Activated gamma-delta T cell treated with anti-CD3 and anti-CD28 coated beads, Interleukin-2, amount 50 U/mL, for 16 hours (primary cell): ENCODE measurements at places on chromosomes 2 and 18.

GRCh38 chr2:88161446-88162244 lies 8.5 kb upstream of the THNSL2 start:
- DNase-seq, result no peak

DNA sequence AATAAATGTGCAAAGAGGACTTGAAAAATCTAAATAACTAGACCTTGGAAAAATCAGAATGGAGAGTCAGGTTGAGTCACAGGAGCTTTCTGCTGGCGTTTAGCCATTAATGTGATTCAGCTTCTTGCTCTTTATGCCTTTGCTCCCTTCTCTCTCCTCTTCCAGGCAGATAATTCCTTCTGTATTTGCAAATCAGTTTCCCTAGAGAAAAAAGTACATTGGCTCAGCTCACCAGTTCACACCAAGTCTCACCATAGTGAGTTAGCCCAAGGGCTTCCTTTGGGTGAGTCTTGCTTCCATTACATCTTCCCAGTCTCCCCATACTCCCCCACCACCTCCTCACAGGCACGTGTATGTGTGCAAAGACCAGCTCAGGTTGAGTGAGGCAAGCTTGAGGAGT lies 73.6 kb downstream of the CYBRD1 start:
- DNase-seq, result no peak

DNA sequence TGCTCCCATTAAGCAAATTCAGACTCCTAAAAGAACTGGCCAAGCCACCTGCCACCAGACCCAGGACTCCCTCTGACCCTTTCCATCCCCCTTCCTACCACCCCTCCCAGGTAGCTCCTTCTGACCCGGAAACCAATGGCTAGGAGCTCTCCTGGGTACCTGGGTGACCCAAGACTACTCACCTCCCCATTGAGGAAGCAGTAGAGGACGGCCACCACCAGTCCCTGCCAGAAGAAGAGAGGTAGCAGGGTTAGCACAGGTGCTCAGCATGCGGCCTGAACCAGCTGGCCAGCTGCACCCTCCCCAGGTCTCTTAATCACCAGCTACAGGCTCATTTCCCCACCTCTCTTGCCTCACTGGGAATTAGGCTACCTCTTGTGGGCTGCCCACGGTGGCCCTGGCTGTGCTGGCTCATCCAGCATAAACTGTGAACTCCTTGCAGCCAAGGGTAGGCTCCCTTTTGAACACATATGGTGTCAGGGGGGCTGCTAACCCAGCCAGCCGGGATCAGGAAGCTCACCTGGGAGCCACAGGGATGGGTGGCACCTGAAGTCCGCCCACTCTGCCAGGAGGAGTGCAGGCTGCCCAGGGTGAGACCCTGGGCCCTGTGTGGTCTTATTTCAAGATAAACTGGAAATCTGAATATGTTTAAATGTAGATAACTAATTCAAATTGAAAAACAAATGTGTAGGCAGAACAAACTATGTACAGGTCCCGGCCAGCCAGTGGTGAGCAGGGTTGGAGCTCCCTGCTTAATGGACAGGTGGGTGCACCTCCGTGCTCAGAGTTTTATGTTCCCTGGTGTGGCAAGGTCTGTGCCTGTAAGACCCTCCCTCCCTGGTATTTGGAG lies 9.9 kb downstream of the TMEM37 start:
- DNase-seq, result no peak

DNA sequence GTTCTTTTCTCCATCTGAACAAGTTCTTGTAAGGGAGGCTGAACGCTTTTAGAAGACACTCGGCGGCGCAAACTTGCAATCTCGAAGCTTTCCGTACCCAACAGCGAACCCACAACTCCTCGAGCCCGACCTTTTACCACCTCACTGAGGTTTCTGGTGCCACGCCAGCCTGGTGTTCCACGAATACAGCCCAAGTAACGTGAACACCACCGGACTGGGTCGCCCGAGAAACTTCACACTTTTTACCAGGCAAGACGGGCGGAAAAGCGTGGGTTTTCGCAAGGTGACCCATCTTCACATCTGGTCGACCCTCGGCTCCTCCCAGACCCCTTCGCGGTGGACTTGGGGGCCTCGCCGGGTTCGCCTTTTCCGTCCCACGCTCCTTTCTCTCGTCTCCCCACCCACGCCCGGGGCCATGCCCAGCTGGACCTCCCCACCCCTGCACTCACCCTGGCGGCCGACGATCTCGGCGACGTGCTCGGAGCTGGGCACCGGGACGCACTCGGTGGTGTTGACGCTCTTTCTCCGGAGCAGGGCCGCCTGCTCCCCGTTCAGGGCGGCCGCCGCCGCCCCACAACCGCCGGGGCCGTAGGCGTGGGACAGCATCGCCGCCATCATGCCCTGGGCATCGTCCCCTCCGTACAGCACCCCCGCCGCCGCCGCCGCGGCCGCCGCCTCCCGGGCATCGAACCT lies 1.2 kb downstream of the MEX3C start:
- peak; percentile 43 for DNase-seq

- DNase-seq, result no peak
Observed at GRCh38 chr2:236400046-236400574, 135.9 kb upstream of the ASB18 start.

GRCh38 chr18:12858991-12859390 lies 25.0 kb downstream of the PTPN2 start:
- DNase-seq, result no peak

DNA sequence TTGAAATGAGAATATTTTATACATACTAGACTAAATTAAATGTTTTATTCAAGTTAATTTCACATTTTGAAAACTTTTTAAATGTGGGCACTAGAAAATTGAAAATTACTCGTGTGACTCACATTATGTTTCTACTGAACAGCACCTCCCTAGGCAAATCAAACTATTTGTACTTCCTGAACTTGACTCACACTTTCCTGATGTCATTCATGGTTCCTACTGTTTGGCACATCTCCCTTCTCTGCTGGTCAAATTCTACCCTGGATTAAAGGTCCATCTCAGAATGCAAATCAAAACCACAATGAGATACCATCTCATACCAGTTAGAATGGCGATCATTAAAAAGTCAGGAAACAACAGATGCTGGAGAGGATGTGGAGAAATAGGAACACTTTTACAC lies 16.7 kb downstream of the LHCGR start:
- no peak for DNase-seq

DNA sequence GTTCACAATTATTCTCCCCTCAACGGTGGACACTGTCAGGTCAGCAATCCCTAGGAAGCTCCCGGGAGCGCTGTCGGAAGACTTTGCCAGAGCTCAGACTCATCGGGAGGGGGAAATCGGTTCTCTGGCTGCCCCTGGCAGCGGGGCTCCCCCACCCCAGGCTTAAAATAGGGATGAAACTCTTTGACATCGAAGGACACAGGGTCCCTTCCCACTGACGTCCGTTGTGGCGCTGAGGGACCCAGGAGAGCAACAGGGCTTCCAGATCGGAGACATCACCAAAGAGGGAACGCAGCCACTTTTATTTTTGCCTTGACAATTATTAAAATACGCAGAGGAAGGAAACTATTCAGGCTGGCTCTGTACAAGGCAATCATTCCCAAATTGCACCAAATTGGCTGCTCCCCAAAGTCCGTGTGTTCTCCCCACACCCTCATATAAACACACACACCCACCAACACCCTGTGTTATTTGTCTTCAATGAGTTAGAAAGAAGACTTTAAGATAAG lies 249.0 kb downstream of the CDH20 start:
- no peak for DNase-seq

DNA sequence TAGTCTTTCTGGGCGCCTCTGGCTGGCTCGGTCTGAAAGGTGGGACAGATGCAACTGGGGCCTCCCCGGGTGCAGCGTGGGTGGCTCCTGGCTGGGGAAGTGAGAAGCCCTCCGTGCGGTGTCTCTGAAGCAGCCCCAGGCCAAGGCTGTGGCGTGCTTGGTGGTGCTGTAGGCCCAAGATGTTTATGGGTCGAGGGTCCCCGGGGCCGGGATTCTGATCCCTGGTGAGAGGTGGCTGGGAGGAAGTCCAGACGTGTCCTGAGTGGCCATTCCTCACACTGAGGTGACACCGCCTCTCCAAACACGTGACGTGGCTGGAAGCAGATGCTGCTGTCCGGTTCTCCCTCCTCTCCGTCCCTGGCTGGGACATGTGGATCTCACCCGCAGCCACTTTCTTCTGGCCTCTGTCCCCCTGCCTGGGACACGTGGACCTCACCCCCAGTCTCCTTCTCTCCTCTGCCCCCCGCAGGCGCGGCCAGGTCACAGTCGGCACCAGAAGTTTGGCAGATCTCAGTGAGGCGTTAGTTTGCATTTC lies 12.6 kb downstream of the RTP5 start:
- peak; percentile 52 for DNase-seq

DNA sequence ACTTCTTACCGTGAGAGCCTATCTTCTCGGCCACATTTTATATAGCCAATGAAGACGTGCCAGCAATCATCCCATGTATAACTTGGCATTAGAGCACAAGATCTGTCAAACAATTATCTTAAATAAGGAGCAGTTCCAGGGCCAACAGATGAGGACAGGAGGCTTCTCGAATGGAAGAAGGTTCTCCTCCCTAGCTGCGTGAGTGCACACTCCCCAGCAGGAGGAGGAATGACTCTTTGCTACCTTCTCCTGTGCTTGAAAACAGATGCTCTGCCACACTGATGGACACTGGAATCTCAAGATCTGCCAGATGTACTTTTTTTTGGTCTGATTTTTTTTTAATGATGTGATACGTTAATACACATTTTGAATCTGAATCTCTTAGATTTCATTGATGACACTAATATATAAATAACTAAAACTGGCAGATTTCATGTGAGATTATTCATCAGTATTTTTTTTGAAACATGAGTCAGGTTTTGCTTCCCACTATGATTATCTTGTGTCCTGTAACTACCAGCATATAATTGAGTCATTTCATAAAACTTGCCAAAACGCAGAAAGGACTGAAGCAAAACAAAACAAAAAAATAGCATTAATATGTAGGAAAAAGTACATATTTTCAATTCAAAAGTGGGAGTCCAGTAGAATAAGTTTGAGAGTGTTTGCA lies 626 bp upstream of the VIT start:
- DNase-seq, result no peak

- DNase-seq, result no peak
Observed at GRCh38 chr2:3789256-3789655, 85.9 kb downstream of the DCDC2C start.

- no peak for DNase-seq
Observed at GRCh38 chr2:171341394-171342066, 92.3 kb downstream of the METTL8 start.

DNA sequence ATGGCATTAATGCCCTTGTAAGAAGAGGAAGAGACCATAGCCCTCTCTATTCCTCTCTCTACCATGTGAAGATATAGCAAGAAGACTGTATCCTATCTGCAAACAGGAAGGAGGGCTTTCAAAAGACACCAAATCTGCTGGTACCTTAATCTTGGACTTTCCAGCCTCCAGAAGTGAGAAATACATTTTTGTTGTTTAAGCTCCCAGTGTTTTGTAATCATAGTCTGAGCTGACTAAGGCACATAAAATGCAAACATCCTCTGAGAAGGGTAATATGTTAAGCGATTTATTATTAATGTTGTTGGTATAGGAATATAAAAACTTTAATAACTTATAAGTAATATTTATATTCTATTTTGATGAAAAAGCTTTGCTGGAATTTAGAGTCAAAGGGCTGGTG lies 559.8 kb downstream of the SUCLG1 start:
- no peak for DNase-seq

DNA sequence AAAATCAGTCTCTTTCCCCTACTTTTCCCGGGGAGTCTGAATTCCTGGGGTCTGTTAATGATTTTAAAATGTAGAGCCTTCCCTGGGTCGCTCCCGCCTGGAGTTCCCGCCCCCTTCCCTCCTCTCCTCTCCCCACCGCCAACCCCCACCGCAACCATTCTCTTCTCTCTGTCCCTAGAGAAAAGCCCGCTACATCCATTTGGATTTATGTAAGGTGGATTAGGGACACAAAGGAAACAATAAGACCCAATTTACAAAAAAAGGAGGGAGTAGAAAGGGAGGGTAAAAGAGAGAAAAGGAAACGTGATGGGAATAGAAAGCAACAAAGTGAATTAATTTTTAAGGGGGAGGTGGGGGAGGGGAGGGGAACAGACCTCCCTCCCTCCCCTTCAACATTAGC lies 2.2 kb downstream of the EPHA4 start:
- DNase-seq, result no peak

- DNase-seq, result no peak
Observed at GRCh38 chr18:74836296-74837139, 238.8 kb downstream of the ZNF407 start.
